DMS153 (cell line): ENCODE measurements at places on chromosomes 6 and 20.

DNA sequence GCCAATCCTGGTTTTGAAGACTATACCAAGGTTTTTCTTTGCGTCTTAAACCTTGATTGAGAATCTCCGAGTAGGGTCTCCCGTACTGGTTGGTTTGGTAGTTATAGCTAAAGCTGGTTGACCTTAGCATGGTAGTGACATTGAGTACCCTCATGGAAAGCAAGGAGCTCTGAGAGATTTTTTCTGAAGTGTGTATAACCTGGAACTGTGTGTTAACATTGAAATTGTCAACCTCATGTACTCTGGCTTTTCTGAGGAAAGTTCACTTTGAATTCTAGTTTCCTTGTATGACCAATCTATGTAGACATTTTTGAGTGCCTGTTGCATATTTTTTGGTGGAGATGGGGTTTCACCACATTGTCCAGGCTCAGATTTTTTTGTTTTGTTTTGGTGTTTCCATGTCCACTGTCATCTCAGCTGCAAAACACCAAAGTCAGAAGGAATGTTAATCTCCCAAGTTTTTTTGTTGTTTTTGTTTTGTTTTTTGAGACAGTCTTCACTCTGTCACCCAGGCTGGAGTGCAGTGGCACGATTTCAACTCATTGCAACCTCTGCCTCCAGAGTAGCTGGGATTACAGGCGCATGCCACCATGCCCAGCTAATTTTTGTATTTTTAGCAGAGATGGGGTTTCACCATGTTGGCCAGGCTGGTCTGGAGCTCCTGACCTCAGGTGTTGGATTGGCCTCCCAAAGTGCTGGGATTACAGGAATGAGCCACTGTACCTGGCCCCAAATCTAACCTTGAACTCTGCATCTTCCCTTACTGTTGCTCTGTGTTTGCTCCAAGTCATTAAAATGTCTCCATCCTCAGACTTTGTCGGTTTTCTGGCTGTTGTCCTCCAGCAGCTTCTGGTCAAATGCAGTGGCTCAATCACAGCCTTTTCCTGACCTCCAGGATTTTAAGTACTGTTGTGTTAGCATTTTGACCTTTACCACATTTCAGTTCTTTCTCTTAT, 4.3 kb downstream of the RPS12 start:
- no peak for DNase-seq

DNA sequence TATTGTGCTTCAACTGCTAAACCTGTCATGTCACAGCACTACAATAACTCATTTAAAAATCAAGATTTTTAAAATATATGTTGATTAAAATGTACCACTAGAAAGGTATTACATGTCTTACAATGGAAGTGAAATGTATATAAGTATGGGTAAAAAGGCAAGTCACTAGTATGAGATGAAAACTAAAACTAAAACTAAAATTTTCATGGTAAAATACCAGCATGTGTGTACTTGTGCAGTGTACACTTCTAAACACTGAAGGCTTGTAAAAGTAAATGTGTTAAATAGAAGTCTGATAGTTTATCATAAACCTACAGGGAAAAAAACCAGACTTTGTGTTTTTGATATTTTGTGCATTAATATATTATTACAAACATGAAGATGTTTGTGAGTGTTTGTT, 13.7 kb upstream of the TMEM244 start:
- DNase-seq: no peak

DNA sequence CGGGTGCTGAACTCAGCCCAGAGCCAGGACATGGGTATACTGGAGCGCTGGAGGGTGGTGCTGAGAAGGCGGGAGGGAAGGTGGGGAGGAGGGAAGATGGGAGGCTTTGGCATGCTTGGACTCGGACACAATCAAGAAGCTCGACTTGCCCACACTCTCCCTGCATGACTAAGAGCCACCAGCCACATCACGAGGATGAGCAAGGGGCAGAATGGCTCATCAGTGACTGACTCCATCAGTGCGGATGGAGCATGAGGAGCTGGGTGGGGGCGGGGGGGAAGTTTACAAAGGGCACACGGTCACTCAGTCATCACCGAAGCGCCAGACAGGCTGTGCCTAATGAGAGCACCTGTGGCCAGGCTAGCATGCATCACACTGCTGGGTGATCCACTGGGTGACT, 222.8 kb downstream of the KIF16B start:
- DNase-seq: no peak

GRCh38 chr6:22690446-22690845, 121.1 kb downstream of the HDGFL1 start:
- DNase-seq: no peak

DNA sequence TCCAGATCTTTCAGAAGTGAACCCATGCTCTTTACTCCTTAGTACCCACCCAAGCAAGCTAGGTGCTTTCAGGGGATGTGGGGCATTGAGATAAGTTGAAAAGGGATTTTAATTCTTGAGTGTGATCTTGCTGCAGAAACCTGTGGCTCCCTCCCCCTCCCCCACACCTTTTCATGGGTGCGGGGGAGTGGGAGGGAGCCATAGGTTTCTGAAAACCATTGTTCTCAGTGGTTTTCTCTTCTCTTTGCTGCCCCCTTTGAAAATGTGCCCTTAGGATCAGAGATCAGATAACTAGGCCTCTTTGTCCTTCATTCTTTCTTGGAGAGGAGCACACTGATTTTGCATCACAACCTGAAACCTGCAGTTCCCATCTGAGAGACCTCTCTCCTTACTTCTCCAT, 2.4 kb downstream of the PCSK2 start:
- no peak for DNase-seq

GRCh38 chr20:38083338-38084048, 49.9 kb downstream of the RPRD1B start:
- no peak for DNase-seq
